AG04450 (cell line): ENCODE measurements at places on chromosomes 12 and 14.
A peak's percentile ranks its signal among the peaks of the same experiment; 100 is the strongest.

GRCh38 chr14:25086821-25087396 is 37.0 kb upstream of the STXBP6 start:
- DNase-seq: no peak

GRCh38 chr14:87797001-87797400 is 196.0 kb downstream of the GALC start:
- no peak for DNase-seq

DNA sequence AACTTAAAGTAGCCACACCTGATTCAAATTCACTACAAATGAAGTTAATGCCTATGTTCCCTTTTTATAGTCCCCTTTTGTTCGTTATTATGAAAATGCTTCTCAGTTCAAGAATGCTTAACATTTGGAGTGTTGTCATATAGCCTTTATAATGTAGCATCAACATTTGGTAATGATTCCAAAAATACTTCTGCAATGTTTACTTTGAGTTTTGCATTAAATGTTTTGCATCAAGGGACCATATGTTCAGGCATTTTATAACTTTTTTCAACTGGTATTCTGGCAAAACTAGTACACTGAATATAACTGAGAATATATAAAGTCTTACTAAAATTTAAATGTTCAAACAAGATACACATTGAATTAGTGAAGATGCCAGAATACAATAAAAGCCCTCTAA is 209.6 kb upstream of the SLC16A7 start:
- no peak for DNase-seq

DNA sequence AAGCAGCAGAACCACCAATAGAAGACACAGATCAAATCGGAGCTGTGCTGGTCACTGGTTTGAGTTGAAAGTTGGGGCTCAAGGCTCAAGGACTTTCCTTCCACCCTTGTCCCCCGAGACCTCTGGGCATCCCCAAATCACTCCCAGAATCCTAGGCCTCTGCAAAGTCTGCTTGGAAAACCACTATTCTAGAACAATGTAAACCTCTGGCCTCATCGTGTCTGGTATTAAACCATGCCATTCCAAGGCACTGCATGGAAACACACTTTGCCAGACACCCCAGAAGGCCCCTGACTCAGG is 288.0 kb downstream of the DPF3 start:
- DNase-seq: no peak

DNA sequence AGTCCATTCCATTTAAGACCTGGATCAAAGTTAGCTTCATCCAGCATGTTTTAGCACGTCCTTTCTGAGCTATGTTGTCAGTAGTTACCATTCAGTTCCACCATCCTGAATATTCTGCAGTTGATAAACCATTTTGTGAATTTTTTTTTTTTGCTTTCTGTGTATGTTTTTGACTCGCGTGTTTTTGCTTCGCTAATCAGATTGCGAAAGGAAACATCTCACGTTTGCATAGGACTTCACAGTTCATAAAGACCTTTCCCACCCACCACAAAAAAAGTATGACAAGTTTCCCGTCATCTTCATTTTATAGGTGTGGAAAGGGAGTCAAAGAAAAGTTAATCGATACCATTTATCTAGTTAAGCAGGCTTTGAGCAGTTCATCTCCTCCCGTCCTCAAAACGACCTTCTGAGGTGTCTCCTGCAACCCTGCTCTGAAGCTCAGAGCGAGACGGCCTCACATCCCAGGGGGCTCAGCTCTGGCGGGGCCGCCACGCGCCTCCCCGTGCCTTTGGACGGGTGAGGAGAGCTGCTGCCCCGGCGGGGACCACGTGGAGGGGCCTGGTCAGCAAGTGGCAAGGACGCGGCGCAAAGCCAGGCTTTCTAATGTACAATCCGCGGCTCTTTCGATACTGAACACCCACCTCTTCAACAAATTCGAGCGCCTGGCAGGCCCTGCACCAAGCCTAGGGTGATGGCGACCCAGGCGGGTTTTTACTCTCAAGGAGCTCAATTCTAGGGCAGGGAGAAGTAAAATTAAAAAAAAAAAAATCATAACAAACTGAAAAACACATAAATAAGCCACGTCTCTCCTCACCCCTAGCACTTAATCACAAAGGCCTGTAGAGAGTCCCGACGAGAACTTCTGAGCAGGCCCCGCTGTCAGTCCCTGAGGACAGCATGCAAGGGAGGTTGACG is 988 bp upstream of the TMEM263 start:
- no peak for DNase-seq

DNA sequence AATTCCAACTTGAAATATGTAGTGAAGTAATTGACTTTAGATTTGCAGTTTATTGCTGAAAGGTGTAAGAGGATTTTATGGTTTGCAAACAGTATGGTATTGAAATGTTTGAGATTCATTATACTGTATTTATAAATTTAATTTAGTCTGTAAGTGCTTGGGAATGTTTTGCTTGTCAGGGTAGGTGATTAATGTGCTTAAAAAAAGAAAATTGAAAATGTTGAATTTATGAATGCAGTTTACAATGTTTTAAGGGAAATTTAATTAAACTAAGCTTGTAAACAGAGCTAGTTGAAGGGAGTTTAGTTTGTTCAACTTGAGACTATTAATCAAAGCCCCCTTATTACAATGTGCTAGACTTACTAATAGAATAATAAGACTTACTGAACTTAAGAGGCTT is 18.0 kb upstream of the CRY1 start:
- no peak for DNase-seq

- DNase-seq: no peak
Observed at GRCh38 chr12:128833418-128833817, 9.7 kb upstream of the SLC15A4 start.

- no peak for DNase-seq
Observed at GRCh38 chr12:66662729-66663128, 16.1 kb downstream of the GRIP1 start.

GRCh38 chr14:79581912-79582576 is 629.3 kb downstream of the DIO2 start:
- no peak for DNase-seq

DNA sequence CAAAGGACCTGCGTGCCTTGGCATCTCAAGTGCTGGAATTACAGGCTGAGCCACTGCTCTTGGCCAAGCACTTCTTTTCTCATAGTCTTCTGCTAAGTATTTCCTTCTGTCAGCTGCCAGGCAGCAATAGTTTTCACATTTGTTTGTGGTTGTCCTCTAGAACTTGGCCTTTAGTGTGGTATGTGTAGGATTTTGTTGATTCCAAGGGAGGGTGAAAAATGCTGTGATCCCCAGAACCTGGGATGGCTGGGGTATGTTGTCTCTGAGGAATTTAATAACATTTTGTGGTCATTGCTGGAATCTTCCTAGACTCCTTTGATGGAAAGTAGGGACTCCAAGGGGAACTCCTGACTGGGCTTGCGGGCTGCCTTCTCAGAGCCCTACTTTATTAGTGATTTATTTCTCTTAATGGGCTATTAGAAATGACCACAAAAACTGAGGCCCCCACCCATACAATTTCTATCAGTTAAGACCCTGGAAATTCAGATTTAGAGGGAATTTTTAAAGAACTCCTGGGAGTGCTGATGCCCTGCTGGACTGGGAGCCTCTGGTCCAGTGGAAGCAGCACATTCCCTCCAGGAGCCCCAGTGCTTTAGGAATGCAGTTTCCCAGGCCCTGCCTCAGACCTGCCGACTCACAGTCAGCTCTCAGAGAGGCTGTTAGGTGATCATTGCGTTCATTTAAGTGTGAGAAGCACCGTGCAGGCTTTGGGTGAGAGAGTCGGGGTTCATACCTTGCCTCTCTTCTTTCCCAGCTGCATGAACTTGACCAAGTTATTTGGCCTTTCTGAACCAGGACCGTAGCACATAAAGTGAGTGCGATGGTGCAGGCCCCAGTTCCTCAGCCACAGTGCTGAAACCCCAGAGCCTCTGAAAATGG is 22.7 kb downstream of the TRAF3 start:
- peak; percentile 73 for DNase-seq

DNA sequence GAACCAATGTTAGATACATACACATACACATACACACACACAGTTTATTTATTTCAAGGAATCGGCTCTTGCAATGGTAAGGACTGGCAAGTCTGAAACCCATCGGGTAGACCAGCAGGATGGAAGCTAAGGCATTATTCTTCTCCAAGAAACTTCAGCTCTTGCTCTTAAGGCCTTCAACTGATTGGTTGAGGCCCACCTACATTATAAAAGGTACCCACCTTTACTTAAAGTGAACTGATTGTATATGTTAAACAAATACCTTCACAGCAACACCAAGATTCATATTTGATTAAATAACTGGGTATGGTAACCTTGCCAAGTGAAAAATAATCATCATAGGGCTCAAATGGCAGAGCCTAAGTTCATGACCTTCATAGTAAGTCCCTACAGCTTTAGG is 695.5 kb downstream of the BCL11B start:
- DNase-seq: no peak

DNA sequence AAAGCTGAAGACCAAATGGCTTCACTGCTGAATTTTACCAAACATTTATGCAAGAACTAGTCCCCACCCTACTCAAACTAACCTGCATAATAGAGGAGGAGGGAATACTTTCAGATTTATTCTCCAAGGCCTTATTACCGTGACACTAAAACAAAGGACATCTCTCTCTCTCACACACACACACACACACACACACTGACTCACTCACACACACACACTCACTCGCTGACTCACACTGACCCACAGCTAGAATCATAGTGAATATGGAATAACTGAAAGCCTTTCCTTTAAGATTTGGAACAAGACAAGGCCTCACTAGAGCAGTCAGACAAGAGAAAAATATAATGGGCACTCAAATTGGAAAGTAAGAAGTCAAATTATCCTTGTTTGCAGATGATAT is 1014.1 kb downstream of the TMTC2 start:
- DNase-seq: no peak

DNA sequence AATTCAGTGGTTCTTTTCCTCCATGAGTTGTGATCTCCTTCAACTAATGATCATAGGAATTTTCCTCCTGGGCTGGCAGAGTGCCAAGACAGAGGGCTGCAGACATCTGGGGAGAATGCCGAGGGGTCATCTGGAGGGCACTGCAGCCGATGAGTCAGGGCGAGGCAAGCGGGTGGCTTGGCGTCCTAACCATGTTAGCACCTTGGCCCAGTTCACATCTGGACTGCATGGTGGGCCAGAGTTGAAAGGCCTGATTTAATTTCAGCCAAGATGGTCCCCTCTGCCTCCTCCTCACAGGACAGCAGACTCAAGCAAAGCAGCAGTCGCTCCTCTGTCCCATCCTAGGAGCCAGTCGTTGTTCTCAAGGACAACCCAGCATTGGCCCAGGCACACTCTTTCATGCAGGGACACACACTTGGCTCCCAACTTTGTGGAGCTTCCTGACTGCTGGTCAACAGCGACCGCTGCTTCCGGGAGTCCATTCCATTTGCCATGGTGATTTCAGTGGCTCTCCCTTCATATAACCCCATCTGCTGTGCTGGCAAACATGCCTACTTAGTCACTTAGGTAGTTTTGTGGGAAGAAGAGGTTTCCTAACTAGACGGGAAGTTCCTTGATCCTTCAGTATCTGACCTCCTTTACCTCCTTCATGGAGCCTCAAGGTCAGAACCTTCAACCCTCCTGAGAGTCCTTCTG is 161.8 kb downstream of the TTC8 start:
- peak; percentile 58 for DNase-seq

DNA sequence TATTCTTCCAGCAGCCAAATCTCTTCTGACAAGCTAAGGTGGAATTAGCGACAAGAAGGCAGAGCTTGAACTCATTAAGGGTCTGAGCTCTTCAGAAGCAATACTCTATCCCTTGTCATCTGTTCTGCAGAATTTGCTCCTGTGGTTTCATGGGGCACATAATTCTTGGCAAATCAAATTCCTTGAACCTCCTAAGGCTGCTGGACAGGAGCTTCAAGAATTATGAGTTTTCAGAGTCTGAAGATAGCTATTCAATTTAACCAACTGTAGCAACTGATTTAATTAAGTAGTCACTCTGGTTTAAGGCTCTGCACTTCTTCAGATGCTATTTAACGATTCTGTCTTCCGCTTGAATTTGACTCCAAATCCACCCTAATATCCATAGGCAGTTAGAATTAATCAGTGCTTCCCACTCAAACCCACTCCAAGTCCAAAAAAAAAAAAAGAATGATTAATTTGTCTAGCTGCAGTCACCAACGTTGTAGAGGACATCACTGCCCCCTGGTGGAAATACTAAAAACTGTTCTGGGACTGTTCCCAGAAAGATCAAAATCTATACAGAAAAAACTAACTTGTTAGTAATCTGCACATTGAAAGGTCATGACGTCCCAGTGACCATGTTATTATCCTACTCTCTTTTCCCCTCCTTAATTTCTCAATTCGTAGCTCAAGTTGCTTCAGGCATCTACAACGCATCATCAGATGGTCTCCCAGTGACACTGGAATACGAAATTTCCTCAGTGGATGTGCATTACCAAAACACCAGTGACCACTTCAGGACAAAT is 169.9 kb downstream of the KIF21A start:
- no peak for DNase-seq

- DNase-seq: no peak
Observed at GRCh38 chr12:64746663-64747062, 12.5 kb downstream of the GNS start.

- no peak for DNase-seq
Observed at GRCh38 chr14:90416720-90417119, 19.9 kb downstream of the CALM1 start.

DNA sequence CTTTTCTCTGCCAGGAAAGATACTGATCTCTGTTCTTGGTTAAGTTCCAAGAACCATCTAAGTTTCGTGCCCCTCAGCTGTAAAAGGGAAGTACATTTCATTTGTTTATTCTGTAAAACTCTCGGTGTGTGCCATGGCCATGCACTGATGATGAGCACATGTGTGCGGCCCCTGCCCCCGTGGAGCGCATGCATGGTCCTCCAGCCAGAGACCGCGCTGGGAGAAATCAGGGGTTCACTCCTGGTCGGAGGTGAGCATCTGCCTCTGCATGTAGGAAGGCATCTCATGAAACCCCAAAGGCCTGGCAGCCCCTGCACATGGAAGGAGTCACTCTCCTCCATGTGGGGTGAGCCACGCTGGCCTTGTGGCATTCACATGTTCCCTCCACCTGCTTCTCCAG is 102.5 kb upstream of the RTL1 start:
- no peak for DNase-seq

DNA sequence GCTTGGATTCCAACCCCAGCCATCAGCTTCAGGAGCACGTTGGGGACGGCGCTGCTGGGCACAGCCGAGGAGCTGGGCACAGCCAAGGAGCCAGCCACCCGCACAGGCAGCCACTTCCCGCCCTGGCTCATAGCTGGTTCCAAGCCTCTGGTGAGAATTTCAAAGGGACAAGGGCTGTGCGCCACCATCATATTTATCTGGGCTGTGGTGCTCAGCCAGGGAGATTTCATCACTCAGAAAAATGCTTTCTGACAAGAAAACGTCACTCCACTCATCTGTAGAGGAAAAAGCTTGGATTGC is 66.4 kb downstream of the GALNT9 start:
- DNase-seq: no peak
